Heart left ventricle (tissue), 16 donors: ENCODE measurements at places on chromosomes 2 and 18. TPM values are rescaled to one million over a fixed set of nuclear protein-coding genes. Genes with fewer than 3 reads are reported as not detected.

Gene NCOA1
- total RNA-seq: 26.4 TPM

Gene C1QL2
- not detected for total RNA-seq

Gene CYTIP
- 0.53 TPM for total RNA-seq

Gene HOXD3
- 0.68 TPM for total RNA-seq

DNA sequence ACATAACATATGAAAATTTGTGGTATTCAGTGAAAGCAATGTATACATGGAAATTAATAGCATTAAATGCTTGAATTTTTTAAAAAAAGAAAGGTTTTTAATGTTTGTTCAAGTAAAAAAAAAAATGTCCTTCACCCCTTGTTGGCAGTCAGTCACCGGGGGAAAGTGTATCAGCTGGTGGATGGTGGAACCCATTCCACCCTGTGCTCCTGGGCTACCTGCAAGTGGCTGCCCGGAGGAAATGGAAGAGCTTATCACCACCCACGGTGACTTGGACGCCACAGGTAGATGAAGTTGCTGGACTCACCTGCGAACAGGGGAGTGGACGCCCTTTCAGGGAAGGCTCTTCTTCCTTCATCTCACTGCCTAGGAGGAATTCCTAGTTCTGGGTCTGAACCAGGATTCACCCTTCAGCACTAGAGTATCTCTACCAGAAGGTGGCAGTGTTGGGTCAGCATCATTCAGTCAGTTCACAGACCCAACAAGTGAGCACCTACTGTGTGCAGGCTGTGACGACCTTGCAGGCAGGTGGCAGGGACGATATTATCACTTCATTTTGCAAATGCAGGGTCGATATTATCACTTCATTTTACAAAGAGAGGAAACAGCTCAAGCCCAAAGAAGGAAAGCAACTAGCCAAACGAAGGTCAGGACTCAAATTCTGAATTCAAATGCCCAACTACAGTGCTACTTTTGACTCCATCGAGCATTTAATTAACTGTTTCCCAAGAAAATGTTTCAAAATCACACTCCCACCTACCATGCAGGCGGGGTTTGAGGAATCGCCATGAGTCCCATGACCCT lies 35.8 kb downstream of the CIB4 start:
- H3K4me3 ChIP-seq: no peak overlapping the region
- H3K27me3 ChIP-seq: no peaks in the 10 kb centered on the region
- H3K27ac ChIP-seq: no peak overlapping the region

DNA sequence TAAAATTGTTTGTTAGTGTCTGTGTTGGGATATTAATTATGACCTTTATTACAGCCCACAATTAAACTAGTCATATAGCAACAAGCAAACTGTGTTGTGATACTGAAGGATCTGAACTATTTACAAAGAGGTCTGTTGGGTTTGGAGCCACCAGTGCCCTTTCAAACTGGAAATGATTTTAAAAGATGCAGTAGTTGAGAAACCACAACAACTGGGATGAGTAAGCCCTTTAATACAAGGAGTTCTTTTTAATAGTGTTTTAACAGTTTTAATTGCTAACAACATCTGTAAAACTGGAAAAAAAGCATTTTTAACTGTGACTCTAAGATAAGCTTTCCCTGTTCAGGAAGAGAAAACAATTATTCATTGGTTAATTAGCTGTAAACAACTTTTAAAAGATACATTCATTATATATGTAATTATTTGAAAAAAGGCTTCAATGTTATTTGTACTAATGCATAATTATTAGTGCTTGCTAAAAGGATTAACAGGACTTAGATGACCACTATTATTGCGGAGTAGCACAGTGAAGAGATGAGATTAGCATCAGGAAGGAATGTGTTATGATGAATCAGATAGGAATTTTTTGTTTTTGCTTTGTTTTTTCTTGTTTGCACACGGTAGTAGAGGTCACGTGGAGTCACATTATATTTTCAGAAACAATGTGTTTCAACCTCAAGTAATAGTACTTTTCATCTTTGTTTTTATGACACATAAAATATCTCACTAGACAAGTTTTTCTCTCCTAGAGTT lies 392.7 kb upstream of the FANCL start:
- no peak for DNase-seq
- no peaks in the 10 kb centered on the region for H3K27me3 ChIP-seq
- H3K36me3 ChIP-seq: no peaks in the 10 kb centered on the region

GRCh38 chr2:227377467-227378351 lies 1.4 kb downstream of the TM4SF20 start:
- no peaks in the 10 kb centered on the region for H3K27me3 ChIP-seq
- DNase-seq: no peak
- no peaks in the 10 kb centered on the region for H3K36me3 ChIP-seq
- H3K27ac ChIP-seq: no peak overlapping the region

- peaks cover 34% of the 10 kb centered on the region for H3K4me1 ChIP-seq
- DNase-seq: no peak
- no peaks in the 10 kb centered on the region for H3K27me3 ChIP-seq
Measured at GRCh38 chr18:3153107-3153704, 66.6 kb downstream of the MYOM1 start.

GRCh38 chr2:26822877-26823276 lies 25.1 kb upstream of the DPYSL5 start:
- no peaks in the 10 kb centered on the region for H3K4me1 ChIP-seq
- H3K27me3 ChIP-seq: peaks cover 11% of the 10 kb centered on the region
- no peak overlapping the region for H3K27ac ChIP-seq
- H3K36me3 ChIP-seq: no peaks in the 10 kb centered on the region

GRCh38 chr2:73004466-73004865 lies 67.0 kb downstream of the SFXN5 start:
- no peaks in the 10 kb centered on the region for H3K36me3 ChIP-seq
- no peak overlapping the region for H3K4me3 ChIP-seq
- no peaks in the 10 kb centered on the region for H3K27me3 ChIP-seq
- peak; percentile 4 for DNase-seq
- no peaks in the 10 kb centered on the region for H3K4me1 ChIP-seq
- H3K27ac ChIP-seq: no peak overlapping the region

DNA sequence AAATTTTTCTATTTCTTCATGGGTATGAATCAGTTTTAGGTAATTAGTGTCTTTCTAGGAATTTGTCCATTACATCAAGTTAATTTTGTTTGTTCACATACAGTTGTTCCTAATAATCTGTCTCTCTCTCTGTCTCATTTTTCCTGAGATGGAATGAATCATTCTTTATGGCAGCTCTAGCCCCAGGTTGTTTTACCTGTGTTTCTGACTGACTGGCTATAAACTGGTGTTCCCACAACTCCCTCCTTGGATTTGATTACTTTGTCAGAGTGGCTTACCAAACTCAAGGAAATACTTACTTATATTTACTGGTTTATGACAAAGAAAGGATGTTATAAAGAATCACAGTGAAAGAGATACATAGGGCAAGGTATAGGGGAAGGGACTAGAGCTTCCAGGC lies 15.1 kb downstream of the ADNP2 start:
- no peaks in the 10 kb centered on the region for H3K4me1 ChIP-seq
- no peak overlapping the region for H3K27ac ChIP-seq
- DNase-seq: no peak
- no peak overlapping the region for H3K4me3 ChIP-seq
- H3K27me3 ChIP-seq: no peaks in the 10 kb centered on the region

DNA sequence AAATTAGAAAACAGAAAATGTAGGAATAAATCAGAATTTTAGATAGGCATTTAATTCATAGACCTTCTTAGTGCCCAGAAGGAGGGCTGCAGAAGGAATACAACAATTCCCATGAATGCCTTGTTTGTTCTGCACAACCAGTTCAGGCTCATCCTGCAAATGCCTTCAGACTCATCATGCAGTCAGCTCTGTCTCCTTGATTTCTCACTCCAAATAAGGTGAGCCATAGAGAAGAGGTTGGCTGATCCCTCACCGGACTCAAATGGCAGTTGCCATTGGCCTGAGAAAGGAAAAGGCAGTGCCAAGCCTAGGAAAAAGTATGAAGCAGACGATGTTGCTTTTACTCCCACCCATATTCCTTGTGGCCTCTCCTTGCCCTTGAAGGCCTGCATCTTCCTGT lies 50.3 kb downstream of the DSC3 start:
- no peak overlapping the region for H3K4me3 ChIP-seq
- no peak overlapping the region for H3K27ac ChIP-seq
- H3K36me3 ChIP-seq: no peaks in the 10 kb centered on the region
- no peak for DNase-seq
- no peaks in the 10 kb centered on the region for H3K27me3 ChIP-seq

DNA sequence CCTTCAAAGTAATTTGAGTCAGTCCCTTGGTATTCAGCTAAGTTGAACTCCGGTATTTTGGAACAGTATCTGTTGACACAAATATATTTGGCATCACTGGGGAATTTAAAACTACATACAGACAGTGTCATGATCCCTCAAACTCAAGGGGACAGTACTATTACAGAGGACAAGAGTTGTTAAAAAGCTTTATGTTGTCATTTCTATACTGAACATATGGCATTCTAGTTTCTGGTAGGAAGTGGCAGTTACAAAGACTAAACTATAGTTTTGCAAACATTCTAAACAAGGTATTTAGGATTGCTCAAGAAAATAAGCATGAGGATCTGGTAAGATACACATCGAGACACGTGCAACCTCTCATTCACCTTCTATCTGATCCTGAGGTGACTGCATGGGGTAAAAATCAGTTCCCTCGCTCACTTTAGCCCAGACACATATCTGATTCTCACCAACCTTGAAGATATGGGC lies 16.6 kb upstream of the CCNYL1 start:
- no peak overlapping the region for H3K27ac ChIP-seq
- no peak overlapping the region for H3K4me3 ChIP-seq
- H3K4me1 ChIP-seq: no peaks in the 10 kb centered on the region

DNA sequence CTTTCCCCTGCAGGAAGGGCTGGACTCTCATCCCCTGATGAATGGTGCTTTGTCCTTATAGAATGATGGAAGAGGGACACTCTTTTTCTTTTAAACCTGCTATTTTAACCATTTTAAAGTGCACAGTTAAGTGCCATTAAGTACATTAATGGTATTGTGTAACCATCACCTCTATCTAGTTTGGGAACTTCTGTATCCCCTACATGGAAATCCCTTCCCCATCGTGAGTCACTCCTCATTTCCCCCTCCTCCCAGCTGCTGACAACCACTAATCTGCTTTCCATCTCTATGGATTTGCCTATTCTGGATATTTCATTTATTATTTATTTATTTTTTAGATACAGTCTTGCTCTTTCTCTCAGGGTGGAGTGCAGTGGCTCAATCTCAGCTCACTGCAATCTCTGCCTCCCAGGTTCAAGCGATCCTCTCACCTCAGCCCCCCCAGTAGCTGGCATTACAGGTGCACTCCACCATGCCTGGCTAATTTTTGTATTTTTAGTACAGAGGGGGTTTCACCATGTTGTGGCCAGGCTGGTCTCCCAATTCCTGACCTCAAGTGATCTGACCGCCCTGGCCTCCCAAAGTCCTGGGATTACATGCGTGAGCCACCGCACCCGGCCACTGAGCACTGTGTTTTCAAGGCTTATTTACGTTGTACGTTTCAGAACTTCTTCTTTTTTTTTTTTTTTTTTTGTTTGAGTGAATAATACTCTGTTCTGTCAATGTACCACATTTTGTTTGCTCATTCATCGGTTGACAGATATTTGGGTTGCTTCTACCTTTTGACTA lies 15.8 kb downstream of the DGKD start:
- H3K27me3 ChIP-seq: no peaks in the 10 kb centered on the region
- H3K36me3 ChIP-seq: no peaks in the 10 kb centered on the region
- H3K4me1 ChIP-seq: peaks cover 9% of the 10 kb centered on the region
- DNase-seq: no peak

DNA sequence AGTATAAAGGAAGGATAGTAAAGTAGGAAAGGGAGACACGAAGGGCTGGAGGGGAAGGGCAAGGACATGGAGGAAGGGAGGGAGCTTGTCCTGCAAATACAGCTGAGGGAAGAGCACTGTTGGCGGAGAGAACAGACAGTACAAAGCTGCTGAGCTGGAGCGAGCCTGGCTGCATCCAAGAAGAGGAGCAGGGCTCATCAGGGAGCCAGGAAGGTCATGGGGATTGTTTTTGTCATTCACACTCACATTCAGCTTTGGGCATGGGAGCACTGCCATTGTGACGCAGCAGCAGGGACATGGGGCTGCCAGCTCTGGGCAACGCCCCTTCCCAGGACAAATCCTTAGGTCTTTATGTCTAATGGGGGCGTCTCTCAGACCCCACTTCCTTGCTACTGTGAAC lies 125.1 kb downstream of the COPS8 start:
- no peaks in the 10 kb centered on the region for H3K27me3 ChIP-seq
- peak; percentile 55 for DNase-seq
- no peak overlapping the region for H3K4me3 ChIP-seq
- no peaks in the 10 kb centered on the region for H3K36me3 ChIP-seq
- H3K27ac ChIP-seq: peak overlapping the region; percentile 73
- peaks cover 6% of the 10 kb centered on the region for H3K4me1 ChIP-seq

GRCh38 chr2:121078899-121079298 lies 206.1 kb downstream of the TFCP2L1 start:
- no peaks in the 10 kb centered on the region for H3K36me3 ChIP-seq
- H3K4me3 ChIP-seq: no peak overlapping the region
- H3K27me3 ChIP-seq: peaks cover 18% of the 10 kb centered on the region
- no peaks in the 10 kb centered on the region for H3K4me1 ChIP-seq
- no peak overlapping the region for H3K27ac ChIP-seq
- DNase-seq: no peak

- no peaks in the 10 kb centered on the region for H3K4me1 ChIP-seq
- no peaks in the 10 kb centered on the region for H3K27me3 ChIP-seq
- H3K4me3 ChIP-seq: no peak overlapping the region
- DNase-seq: no peak
Measured at GRCh38 chr2:12261986-12262680, 454.6 kb upstream of the TRIB2 start.

- peaks cover 4% of the 10 kb centered on the region for H3K4me1 ChIP-seq
- H3K27ac ChIP-seq: no peak overlapping the region
- no peak for DNase-seq
- H3K36me3 ChIP-seq: no peaks in the 10 kb centered on the region
- no peak overlapping the region for H3K4me3 ChIP-seq
- H3K27me3 ChIP-seq: no peaks in the 10 kb centered on the region
Measured at GRCh38 chr2:152506843-152507242, 171.9 kb downstream of the FMNL2 start.

GRCh38 chr2:237446338-237446665 lies 32.3 kb upstream of the COL6A3 start:
- H3K36me3 ChIP-seq: no peaks in the 10 kb centered on the region
- H3K4me1 ChIP-seq: no peaks in the 10 kb centered on the region
- H3K4me3 ChIP-seq: no peak overlapping the region
- no peak overlapping the region for H3K27ac ChIP-seq
- no peaks in the 10 kb centered on the region for H3K27me3 ChIP-seq

- no peaks in the 10 kb centered on the region for H3K36me3 ChIP-seq
- H3K27me3 ChIP-seq: no peaks in the 10 kb centered on the region
- H3K27ac ChIP-seq: no peak overlapping the region
- no peak overlapping the region for H3K4me3 ChIP-seq
- no peak for DNase-seq
Measured at GRCh38 chr2:172817411-172817810, 81.8 kb downstream of the RAPGEF4 start.

DNA sequence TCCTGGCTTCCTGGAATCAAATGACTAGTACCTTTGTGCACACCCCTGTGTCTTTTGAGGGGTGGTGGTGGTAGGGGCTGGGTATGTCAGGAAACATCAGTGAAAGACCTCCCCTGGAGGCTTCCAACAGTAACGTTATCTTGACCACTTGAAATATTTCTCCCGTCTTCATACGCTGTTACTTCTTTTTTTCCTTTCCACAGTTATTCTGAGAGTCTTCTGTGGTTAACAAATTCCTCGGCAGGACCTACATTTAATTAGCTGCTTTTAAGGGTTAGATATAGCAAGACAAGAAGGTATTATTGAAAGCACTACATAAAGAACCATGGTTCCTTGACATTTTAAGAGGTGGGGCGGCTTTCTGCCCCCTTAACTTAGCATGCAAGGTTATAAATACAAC lies 34.6 kb downstream of the UGP2 start:
- peak overlapping the region; percentile 33 for H3K27ac ChIP-seq
- H3K27me3 ChIP-seq: no peaks in the 10 kb centered on the region
- DNase-seq: no peak
- H3K4me3 ChIP-seq: no peak overlapping the region
